NCI-H82 (cell line): ENCODE measurements at places on chromosomes 11 and 22.
A peak's percentile ranks its signal among the peaks of the same experiment; 100 is the strongest.

- DNase-seq = no peak
Observed at GRCh38 chr11:117017456-117017855, 80.8 kb downstream of the SIK3 start.

GRCh38 chr22:26597026-26597425 lies 7.1 kb upstream of the TPST2 start:
- no peak for DNase-seq

- peak; percentile 82 for DNase-seq
Observed at GRCh38 chr11:121578251-121578976, 125.6 kb upstream of the SORL1-AS1 start.

GRCh38 chr22:33270596-33270995 lies 212.4 kb upstream of the SYN3 start:
- no peak for DNase-seq

- no peak for DNase-seq
Observed at GRCh38 chr11:73965076-73965763, 14.4 kb downstream of the DNAJB13 start.

DNA sequence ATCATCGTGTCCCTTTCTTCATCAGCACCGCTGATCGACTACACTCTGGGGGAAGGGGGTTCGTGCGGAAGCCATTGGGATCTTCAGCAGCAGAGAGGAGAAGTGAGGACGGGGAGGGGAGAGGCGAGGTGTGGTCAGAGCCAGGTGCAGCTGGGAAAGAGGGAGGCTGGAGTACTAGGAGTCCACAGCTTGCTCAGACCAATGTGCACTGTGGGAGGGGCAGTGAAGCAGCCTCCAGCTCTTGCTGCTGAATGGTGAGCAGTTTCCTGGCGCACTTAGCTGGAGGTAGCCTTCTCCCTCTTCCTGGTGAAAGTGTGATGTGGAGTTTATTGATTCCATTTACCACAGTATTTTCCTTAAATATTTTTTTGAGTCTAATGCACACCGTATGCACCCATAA lies 99.0 kb upstream of the NECTIN1 start:
- no peak for DNase-seq

DNA sequence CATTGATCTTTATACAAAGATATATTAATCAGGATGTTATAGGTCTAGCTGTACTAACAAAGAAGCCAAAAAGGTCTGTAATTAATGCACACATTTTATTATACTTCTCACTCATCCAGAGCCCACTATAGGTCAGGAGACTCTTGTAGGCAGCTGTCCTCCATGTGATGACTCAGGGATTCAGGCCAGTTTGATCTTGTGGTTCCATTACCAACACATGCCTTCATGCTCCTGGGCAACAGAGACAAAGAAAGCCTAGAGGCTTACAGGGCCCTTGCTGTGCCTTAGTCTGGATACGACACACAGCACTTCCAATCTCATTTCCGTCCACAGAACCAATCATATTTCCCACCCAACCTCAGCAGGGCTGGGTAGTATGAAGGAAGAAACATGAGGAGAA lies 150.3 kb upstream of the NCAM1 start:
- no peak for DNase-seq

- DNase-seq = peak; percentile 82
Observed at GRCh38 chr11:62664405-62665074, 470 bp downstream of the C11orf98 start.

- no peak for DNase-seq
Observed at GRCh38 chr11:2707736-2708135, 7.9 kb upstream of the KCNQ1OT1 start.

DNA sequence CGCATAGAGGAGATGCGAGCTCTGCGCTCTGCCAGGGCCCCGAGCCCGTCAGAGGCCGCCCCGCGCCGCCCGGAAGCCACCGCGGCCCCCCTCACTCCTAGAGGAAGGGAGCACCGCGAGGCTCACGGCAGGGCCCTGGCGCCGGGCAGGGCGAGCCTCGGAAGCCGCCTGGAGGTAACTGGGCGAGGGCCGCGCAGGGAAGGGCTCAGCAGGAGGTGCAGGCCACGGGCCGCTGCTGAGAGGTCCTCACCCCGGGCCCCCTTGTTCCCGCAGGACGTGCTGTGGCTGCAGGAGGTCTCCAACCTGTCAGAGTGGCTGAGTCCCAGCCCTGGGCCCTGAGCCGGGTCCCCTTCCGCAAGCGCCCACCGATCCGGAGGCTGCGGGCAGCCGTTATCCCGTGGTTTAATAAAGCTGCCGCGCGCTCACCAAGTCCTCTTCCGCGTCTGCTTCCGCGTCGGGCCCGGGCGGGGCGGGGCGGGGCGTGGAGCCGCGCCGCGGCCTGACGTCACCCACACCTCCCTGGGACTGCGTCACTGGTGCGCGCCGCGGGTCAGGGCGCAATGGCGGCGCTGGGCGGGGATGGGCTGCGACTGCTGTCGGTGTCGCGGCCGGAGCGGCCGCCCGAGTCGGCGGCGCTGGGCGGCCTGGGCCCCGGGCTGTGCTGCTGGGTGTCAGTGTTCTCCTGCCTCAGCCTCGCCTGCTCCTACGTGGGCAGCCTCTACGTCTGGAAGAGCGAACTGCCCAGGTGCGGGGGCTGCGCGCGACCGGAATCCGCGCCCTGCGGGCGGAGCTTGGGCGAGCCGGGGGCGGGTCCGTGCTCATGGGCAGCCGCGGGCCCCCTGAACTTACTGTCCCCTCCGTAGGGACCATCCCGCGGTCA lies at the start of gene RCE1:
Gene RCE1 (plus strand): TSS at position 546 of the 880 bp plus-strand sequence. CDS start 15 bp downstream, at position 561.
- DNase-seq = peak; percentile 86

DNA sequence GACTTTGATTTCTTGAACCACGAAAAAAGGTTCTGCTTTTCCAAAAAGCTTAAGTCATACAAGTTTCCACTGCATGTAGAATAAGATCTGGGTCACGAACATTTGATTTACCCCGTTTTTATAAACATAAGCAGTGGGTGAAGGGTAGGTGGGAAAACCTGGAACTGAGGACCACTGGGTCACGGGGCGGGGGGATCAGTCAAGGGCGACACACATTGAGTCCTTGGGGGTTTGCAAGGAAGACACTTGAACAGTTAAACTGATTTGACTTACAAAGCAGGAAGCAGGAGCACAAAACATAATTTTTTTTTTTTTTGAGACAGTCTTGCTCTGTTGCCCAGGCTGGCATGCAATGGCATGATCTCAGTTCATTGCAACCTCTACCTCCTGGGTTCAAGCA lies 10.9 kb downstream of the FADS3 start:
- DNase-seq = no peak

GRCh38 chr22:38244106-38244505 lies 28.7 kb downstream of the TMEM184B start:
- DNase-seq = no peak

GRCh38 chr11:121105063-121105480 lies 4.0 kb downstream of the TECTA start:
- DNase-seq = no peak

GRCh38 chr11:132187386-132187785 lies 817.0 kb downstream of the NTM start:
- DNase-seq = no peak

DNA sequence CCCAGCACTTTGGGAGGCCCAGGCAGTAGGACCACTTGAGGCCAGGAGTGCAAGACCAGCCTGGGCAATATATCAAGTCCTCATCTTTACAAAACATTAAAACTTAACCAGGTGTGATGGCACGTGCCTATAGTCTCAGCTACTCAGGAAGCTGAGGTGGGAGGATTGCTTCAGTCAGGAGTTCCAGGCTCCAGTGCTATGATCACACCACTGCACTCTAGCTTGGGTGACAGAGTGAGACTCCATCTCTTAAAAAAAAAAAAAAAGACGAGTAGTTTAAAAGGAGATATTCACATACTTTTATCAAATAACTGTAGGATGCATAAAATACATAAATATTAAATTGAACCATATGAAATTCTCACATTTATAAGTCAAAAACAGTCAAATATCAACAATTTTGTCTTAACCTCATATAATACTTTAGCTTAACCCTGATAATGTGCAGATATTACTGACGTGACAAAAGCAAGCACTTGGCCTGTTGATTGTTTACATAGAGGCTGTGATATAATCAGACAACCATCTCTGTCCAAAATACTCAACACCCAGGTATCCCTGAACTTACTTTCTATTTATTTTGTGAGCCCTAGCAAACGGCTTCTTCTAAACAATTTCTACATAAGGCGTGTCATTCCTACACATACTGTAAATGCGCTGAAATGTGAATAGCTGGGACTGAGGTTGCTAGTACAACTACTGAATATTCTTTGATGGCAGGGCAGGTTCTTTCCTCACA lies 57.0 kb downstream of the PRCP start:
- no peak for DNase-seq

- no peak for DNase-seq
Observed at GRCh38 chr11:61295596-61295926, 445 bp upstream of the VWCE start.

GRCh38 chr11:64141081-64141783 lies 24.7 kb downstream of the MACROD1 start:
- no peak for DNase-seq

DNA sequence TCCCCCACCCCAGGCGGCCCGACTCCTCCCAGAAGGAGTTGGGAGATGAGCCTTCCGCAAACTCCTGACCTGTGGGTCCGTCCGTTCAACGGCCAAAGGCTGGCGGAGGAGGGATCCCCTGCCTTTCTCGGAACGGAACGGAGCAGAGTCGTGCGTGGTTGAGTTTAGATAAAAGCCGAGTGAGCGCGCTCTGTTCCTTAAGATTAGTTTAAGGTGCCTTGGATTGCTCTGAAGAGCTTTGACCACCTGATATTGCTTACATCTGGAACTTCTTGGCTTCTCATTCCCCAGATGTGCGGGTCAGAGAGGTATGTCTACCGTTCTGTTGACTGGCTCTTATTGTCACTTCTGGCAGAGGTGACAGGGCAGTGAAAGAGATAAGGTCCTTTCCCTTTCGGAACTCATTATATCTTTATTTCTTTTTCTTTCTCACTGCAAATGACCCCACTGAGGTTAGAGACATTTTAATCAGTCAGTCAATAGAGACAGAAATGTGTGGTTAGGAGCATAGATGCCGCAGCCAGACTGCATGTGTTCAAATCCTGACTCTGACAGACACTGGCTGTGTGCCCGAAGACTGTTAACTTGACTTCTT lies at the start of gene TRIM6:
Gene TRIM6 (plus strand): TSS at position 31 of the 595 bp plus-strand sequence. CDS start 261 bp downstream, at position 292.
- DNase-seq = peak; percentile 23

GRCh38 chr22:45006111-45006963 lies 3.5 kb downstream of the PHF21B start:
- no peak for DNase-seq

GRCh38 chr22:48780597-48781277 lies 1046.9 kb downstream of the BRD1 start:
- no peak for DNase-seq

DNA sequence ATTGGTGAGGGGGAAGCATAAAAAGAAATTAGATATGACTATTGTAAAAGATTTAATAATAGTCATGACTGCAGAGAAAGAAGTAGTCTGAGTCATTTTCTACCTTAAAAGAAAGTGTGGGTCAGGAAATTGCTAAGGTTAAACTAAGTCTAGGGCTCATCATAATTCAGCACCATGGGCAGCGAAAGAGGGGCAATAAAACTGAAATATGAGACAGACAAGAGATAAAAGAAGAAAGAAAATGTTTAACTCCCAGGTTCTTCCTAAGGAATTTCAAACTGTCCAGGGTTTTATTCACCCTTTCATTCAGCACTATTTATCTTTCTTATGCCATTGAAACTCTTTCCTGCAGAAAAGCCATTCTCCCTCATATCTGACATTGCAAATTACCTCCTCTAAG lies 114.4 kb upstream of the API5 start:
- DNase-seq = no peak

DNA sequence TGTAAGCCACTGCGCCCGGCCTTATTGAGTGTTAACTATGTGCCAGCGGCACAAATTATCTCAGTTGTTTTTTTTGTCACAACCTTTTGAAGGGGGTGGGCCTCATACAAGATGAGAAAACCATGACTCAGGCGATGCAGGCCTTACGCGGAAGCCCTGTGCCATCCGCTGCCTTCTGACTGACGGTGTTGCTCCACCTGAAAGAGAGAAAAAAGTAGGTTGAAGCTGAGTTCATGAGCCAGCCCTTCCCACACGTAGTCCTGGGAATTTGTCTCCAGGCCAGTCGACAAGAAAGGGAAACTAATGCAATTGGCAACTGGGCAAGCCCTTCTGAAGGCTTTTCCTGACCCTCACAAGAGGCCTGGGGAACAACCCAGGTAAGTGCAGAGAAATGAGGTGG lies 96.9 kb upstream of the CRYBB3 start:
- no peak for DNase-seq

DNA sequence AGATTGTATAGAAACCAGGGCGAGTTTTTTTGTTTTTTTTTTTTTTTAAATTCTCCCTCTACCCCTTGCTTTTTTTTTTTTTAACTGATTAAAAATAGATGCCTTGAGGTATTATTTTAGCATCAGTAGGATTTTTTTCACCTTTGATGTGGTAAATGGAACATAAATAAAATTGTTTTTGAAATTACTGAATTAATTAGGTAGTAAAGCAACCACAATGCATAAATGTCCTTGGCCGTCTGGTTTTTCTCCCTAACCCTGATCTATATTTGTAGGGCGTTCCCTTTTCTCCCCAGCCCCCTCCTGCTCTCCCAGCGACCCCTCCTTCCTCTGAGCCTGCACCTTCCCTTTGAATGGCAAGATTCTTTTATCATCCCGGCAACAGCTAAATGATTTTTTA lies 107.8 kb downstream of the ZBTB16 start:
- no peak for DNase-seq

DNA sequence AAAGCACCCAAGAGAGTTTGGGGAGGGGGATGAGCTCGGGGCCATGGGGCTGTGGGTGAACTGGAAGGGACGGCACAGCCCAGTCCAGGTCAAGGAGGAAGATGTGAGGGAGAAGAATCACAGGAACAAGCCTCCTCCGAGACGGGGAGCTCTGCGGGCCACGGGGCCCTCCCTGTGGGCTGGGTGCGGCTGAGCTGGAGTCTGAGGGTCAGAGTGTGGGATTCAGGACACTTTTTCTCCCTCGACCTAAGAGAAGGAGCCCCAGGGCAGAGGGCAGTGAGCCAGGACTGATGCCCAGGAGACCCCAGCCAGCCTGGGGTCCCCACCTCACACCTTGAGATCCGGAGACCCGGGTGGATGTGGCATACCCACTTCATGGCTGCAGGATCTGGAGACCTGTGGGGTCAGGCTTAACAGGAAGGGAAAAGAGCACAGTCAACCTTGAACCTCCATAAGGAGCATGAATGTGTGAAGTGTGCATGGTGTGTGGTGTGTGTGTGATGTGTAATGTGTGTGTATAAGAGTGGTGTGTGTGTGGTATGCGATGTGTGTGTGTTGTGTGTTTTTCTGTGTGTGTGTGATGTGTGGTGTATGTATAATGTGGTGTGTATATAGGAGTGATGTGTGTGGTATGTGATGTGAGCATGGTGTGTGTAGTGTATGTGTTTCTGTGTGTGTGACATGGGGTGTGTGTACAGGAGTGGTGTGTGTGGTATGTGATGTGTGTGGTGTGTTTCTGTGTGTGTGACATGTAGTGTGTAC lies 504.6 kb downstream of the BRD1 start:
- no peak for DNase-seq

DNA sequence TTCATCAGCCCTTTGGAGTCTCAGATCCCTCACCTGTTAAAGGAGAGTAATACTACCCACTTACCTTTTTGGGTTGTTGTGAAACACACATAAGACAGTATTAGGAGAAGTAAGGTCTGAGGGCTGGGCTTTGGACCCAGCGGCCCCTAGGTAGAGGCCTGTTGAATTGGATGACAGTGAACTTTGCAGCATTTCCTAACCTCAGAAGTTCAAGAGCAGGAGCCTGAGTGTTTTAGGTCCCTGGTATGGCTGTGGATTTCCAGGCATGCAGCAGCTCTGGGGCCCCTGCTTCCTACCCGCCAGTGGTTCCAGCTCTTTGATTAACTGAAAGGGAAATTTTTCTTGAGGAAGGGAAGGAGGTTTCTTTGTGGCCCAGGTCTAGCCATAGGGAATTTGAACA lies 58.9 kb downstream of the TEAD1 start:
- DNase-seq = no peak

- DNase-seq = no peak
Observed at GRCh38 chr11:60984636-60985035, 13.2 kb downstream of the CD6 start.
